ENCODE measurements at places on chromosomes 1 and 21.
A peak's percentile ranks its signal among the peaks of the same experiment; 100 is the strongest.

DNA sequence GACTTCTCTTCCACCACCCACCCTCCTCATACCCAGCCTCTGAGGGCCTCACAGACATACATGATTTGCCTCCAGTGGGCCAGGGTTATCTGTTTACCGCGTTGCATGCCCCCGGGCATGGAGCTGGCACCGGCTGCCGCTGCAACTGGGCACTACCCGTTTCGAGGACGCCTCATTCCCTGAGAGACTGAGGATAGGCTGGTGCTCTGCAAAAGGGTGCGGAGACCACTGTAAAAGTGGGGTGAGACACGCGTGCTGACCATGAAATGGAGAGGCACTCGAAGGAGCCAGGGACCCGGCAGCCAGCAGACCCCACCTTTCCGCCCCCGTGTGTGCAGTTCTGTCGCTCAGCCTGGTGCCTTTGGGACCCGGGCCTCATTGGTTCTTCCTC, 20.6 kb downstream of the TP73 start:
- DNase-seq, result no peak

- no peak for DNase-seq
These were observed 34.8 kb downstream of the LRRC8C start for GRCh38 chr1:89667691-89668090.

DNA sequence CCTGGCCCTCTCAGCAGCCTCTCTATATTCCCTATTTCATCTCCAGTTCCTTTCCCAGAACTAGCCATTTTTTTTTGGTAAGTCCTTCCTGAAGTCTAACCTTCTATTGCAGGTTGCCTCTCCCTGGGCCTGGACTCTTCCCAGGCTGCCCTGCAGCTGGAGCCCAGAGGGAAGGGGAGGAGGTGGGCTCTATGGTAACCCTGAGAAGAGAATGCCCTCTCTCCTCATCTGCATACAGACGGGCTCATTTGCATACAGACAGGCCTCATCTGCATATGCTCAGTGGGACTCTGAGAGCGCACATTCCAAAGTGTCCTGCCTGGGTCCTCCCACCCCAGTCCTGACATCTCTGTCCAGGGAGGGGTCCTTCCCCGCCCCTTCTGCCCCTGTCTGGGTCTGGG, 32.7 kb downstream of the RHBG start:
- DNase-seq, result no peak

DNA sequence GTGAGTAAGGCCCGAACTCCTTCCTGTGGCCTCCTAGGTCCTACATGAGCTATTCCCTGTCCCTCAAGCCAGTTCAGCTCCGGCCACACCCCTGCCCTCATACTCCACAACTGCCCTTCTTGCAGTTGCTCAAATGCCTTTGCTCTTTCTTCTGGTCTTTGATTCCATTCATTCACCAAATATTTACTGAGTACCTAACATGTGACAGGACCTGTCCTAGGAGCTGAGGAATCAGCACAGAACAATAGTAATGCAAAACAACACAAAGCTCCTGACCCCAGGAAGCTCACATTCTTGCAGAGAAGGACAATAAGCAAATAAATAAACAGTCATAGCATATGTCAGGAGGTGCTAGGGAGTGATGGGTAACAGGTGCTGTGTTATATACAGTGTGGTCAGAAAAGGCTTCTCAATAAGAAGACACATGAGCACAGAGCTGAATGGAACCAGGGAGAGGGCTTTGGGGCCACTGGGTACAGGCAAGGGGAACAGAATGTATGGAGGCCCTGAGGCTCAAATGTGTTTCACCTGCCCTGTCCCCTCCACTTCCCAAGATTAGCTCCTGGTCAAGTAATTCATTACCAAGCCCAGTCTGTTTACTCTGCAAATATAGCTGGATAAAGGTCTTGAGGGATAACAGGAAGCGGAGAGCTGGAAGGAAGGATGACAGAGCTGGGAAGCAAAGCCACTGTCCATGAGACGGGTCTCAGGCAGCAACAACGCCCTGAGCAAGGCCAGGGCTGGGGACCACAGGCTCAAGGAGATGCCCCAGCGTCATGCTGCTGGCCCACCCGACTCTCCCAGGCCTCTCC, 145.1 kb downstream of the CSMD2 start:
- no peak for DNase-seq

DNA sequence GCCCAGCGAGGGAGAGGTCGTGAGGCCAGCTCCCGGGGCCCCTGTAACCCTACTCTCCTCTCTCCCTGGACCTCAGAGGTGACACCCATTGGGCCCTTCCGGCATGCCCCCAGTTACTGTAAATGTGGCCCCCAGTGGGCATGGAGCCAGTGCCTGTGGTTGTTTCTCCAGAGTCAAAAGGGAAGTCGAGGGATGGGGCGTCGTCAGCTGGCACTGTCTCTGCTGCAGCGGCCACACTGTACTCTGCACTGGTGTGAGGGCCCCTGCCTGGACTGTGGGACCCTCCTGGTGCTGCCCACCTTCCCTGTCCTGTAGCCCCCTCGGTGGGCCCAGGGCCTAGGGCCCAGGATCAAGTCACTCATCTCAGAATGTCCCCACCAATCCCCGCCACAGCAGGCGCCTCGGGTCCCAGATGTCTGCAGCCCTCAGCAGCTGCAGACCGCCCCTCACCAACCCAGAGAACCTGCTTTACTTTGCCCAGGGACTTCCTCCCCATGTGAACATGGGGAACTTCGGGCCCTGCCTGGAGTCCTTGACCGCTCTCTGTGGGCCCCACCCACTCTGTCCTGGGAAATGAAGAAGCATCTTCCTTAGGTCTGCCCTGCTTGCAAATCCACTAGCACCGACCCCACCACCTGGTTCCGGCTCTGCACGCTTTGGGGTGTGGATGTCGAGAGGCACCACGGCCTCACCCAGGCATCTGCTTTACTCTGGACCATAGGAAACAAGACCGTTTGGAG, 23.7 kb upstream of the TNFRSF1B start:
- no peak for DNase-seq

DNA sequence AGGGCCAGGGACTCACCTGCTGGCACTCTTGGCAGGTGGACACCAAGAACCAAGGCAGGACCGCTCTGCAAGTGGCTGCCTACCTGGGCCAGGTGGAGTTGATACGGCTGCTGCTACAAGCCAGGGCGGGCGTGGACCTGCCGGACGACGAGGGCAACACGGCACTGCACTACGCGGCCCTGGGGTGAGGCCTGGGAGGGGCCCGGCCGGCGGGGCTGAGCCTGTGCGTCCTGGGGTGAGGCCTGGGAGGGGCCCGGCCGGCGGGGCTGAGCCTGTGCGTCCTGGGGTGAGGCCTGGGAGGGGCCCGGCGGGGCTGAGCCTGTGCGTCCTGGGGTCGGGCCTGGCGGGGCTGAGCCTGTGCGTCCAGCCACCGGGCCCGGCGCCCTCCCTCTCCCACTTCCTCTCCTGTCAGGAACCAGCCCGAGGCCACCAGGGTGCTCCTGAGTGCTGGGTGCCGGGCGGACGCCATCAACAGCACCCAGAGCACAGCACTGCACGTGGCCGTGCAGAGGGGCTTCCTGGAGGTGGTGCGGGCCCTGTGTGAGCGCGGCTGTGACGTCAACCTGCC, 4.6 kb upstream of the MMP23B start:
- DNase-seq, result no peak

GRCh38 chr1:64124704-64125440, 78.6 kb upstream of the UBE2U start:
- no peak for DNase-seq

- no peak for DNase-seq
These were observed 57.3 kb upstream of the CSF3R start for GRCh38 chr1:36540056-36540455.

GRCh38 chr1:232620356-232620969, 9.5 kb downstream of the SIPA1L2 start:
- peak; percentile 32 for DNase-seq

GRCh38 chr1:151535326-151536271, 4.5 kb upstream of the TUFT1 start:
- no peak for DNase-seq

GRCh38 chr1:202011994-202012393, 1.6 kb downstream of the ELF3 start:
- no peak for DNase-seq

DNA sequence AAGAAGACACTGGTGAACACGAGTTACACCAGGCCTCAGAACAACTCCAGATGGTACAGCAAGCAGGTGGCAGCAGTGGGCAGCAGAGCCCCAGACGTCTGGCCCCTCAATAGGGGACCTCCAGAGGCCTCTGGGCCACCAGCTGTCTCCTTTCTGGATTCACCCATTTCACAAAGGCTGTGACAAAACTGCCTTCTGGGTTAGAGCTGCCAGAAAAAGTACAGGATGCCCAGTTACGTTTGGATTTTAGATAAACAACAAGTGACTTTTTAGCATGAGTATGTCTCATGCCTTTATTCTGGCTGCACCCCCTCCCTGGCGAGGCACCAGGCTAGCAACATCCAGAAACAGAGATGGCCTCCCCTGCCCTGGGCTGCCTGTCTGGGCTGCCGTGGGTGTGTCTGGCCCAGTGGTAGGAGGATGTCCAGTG, 30.1 kb downstream of the ITPKB start:
- DNase-seq, result no peak

DNA sequence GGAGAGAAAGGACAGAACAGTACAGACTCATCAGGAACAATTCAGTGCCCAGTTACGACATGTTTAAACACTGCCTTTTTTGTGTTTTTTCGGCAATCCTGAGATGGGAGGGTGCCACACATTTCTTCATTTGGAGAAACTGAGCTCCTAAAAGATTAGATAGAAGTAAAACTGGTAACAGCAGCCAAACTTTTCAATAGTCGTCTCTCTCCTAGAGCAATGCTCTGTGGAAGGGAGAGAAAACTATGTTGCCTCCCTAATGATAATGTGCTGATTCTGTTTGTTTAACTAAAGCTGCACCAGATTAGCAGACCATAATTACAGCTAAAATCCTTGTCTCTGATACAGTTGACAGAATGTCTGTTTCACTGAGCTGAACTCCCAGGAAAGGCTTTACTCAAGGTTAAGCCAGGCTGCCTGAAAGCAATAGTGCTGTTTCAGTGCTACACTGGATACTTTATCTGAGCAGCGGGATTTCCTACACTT, 76.2 kb upstream of the CXADR start:
- DNase-seq, result no peak

GRCh38 chr1:79899914-79900313, 893.4 kb upstream of the ADGRL4 start:
- peak; percentile 85 for DNase-seq

DNA sequence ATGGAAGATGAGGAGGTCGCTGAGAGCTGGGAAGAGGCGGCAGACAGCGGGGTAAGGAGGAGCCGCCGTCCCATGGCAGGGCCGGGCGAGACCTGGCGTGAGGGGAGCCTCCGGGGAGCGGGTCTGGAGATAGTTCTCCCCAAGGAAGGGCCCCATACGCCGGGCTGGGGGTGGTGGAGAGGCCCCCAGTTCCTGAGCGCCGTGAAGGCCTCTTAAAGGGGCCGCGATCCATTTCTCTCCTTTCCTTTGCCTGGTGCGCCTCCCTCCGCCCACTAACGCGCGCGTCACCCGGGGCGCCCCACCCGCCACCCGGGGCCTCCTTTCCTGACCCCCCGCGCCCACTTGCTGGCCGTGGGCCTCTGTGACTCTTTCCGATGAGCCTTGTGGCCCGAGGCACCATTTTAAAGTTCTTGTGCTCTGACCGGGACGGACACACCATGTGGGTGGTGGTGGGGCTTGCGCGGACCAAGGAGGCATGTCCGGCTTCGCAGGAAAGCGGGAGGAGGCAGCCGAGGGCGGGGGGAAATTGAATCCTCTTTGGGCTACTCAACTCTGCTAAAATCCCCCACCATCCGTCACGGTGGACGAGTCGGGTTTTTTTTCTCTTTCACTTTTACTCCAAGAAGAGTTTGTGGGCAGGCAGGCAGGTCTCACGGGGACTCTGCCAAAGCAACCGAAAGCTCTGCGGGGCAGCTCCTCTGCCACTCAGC, 371 bp downstream of the SZRD1 start:
- peak; percentile 40 for DNase-seq

GRCh38 chr1:169858467-169858866, 35.2 kb downstream of the SCYL3 start:
- no peak for DNase-seq

DNA sequence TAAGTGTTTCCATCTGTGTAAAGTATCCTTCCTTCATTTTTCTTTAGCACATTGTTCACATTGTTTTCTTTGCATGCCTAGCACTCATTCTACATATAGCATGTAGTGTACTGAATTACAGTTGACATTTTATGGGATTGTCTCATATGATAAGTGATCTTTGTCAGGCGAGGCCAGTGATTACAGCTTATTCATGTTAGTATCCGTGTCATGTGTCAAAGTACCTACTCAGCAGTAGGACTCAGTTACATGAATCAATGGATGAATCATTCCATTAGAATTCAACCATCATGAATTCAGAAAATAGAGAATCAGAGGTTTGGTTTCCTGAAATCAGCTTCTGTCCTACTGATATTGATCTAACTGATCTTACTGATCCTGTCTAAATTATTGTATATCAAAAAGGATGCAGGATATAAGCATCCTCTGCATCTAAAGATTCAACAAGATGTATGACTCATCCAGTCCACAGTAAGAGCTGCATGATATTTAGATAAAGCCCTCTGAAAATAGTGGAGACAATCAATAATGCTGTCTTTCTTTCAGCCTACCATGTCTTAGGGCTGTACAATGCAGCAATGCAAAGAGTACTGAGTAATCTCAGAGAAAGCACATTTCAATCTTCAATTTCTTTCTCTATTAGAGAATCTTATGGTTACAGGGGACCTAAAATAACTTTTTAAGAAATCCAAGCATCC, 20.7 kb upstream of the HRNR start:
- no peak for DNase-seq

DNA sequence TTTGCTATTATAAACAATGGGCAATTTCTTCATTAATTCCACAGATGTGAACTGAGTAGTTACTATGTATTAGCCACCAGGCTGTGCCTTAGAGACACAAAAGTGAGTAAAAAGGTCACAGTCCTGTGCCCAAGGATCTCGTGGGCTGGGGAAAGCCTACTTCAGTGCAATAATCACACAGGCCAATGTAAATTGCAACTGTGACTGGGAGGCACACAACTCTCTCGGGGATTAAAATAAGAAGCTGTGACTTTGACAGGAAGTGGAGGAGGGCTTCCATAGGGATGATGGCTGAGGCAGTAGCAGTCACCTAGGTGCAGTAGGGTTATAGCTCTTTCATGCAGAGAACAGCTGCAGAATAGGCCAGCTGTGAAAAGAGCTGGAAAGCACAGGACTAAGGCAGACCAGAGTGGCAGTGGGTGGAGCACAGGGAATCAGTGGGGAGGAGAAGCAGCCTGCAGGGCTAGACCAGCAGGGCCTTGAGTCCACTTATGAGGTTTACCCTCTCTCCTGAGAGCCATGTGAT, 121.9 kb downstream of the MAB21L3 start:
- DNase-seq, result no peak

GRCh38 chr1:210726621-210727020, 397.9 kb downstream of the HHAT start:
- DNase-seq, result peak; percentile 4
